ENCODE measurements at places on chromosomes 2 and 18. TPM values are rescaled to one million over a fixed set of nuclear protein-coding genes. Genes with fewer than 3 reads are reported as not detected.

DNA sequence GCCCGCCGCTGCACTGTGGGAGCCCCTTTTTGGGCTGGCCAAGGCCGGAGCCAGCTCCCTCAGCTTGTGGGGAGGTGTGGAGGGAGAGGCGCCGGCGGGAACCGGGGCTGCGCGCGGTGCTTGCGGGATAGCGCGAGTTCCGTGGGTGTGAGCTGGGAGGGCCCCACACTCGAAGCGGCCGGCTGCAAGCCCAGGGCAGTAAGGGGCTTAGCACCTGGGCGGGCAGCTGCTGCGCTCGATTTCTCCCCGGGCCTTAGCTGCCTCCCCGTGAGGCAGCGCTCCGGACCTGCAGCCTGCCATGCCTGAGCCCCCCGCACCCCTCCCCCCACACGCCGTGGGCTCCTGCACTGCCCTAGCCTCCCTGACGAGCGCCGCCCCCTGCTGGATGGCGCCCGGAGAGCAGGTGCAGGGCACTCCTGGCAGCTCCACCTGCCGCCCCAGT is 124.4 kb downstream of the CCDC178 start:
- no peak for DNase-seq
- no peaks in the 10 kb centered on the region for H3K4me1 ChIP-seq
- H3K27me3 ChIP-seq: no peaks in the 10 kb centered on the region
- no peaks in the 10 kb centered on the region for H3K36me3 ChIP-seq
- no peak overlapping the region for H3K27ac ChIP-seq

GRCh38 chr18:489244-490023 is 11.1 kb downstream of the COLEC12 start:
- no peak for DNase-seq
- no peaks in the 10 kb centered on the region for H3K4me1 ChIP-seq
- no peak overlapping the region for H3K4me3 ChIP-seq
- no peak overlapping the region for H3K27ac ChIP-seq
- H3K27me3 ChIP-seq: no peaks in the 10 kb centered on the region

DNA sequence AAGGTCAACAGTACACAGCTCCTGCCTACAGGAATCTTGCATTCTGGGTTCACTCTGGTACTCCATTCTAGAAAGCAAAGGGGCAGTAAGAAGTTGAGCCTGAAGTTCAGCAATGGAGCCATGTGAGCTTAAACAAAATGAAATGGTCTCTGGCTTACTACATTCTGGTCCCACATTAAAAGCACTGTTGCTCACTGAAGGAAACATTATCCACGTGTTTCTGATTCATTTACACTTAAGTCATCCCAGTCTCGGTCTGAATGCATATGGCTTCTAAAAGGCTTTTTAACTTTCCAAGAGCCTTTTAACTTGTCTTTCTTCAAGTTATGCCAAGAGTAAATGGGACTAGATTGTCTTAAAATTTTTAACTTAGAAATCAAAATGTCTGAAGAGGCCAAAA is 177.8 kb downstream of the LNPK start:
- H3K27me3 ChIP-seq: no peaks in the 10 kb centered on the region
- H3K4me1 ChIP-seq: no peaks in the 10 kb centered on the region
- no peak for DNase-seq
- H3K36me3 ChIP-seq: no peaks in the 10 kb centered on the region
- no peak overlapping the region for H3K4me3 ChIP-seq

DNA sequence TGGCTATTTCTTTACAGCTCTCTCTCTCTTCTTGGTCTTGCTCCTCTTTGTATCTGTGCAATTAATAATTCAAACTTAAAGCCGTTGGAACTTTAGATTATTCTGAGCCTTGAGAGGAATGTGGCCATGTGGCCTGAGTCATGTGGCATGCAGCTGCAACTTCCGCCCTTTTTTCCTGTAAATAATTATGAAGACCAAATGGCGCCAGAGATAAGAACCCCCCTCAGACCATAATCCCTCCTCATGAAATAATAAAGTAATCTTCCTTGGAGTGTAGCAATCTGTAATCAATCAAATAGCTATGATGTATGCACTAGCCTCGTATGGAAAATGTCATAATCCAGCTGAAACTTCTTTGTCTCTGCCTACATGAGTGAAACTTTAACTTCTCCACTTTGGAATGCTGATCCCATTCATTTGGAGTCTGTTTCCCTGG is 13.5 kb upstream of the TWSG1 start:
- no peak overlapping the region for H3K4me3 ChIP-seq
- H3K36me3 ChIP-seq: no peaks in the 10 kb centered on the region
- H3K4me1 ChIP-seq: no peaks in the 10 kb centered on the region
- DNase-seq: no peak
- H3K27me3 ChIP-seq: no peaks in the 10 kb centered on the region
- H3K27ac ChIP-seq: no peak overlapping the region

GRCh38 chr2:54475919-54476318 is 19.8 kb downstream of the SPTBN1 start:
- no peaks in the 10 kb centered on the region for H3K36me3 ChIP-seq
- H3K4me3 ChIP-seq: no peak overlapping the region
- no peak overlapping the region for H3K27ac ChIP-seq
- H3K27me3 ChIP-seq: no peaks in the 10 kb centered on the region
- H3K4me1 ChIP-seq: peaks cover 8% of the 10 kb centered on the region
- no peak for DNase-seq

DNA sequence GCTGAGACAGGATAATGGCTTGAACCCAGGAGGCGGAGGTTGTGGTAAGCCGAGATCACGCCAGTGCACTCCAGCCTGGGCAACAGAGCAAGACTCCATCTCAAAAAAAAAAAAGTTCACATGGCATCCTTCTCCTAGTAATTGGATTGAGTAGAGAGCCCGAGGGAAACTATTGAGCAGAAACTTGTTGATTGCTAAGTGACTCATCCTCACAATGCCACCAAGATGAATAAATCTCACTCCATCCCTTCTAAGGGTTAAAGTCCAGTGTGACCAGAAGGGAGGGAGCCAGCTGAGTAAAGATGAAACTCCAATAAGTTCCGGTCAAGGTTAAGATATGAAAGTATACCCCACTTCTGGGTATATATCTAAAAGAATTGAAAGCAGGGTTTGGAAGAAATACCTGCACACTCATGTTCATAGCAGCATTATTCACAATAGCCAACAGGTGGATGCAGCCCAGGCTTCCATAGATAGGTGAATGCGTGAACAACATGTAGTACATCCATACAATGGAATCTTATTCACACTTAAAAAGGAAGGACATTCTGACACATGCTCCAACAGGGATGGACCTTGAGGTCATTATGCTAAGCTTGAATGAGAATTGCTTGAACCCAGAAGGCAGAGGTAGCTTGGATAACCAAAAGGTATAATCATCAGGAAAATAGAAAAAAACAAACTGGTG is 13.0 kb upstream of the FHL2 start:
- no peak overlapping the region for H3K27ac ChIP-seq
- H3K4me1 ChIP-seq: peaks cover 40% of the 10 kb centered on the region
- H3K4me3 ChIP-seq: no peak overlapping the region
- no peaks in the 10 kb centered on the region for H3K27me3 ChIP-seq
- no peak for DNase-seq
- H3K36me3 ChIP-seq: no peaks in the 10 kb centered on the region

DNA sequence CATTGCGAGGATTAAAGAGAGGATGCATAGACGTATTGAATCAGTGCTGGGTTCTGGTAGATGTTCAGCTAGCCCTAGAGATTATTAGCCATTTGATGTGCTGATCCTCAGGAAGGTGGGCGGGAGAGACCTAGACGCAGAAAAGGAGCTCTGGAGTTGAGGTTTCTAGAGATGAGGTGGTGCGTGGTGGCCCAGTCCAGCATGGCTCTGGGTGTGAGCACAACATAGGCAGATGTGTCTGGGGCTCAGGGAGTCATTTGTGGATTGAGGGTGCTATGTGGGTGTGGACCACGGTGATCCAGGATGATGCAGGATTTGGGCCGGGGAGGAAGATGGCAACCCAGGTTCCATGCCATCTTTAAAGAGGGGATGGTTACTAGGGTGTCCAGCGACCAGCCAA is 102.1 kb downstream of the NEDD4L start:
- no peak for DNase-seq
- H3K27ac ChIP-seq: no peak overlapping the region
- no peaks in the 10 kb centered on the region for H3K36me3 ChIP-seq

DNA sequence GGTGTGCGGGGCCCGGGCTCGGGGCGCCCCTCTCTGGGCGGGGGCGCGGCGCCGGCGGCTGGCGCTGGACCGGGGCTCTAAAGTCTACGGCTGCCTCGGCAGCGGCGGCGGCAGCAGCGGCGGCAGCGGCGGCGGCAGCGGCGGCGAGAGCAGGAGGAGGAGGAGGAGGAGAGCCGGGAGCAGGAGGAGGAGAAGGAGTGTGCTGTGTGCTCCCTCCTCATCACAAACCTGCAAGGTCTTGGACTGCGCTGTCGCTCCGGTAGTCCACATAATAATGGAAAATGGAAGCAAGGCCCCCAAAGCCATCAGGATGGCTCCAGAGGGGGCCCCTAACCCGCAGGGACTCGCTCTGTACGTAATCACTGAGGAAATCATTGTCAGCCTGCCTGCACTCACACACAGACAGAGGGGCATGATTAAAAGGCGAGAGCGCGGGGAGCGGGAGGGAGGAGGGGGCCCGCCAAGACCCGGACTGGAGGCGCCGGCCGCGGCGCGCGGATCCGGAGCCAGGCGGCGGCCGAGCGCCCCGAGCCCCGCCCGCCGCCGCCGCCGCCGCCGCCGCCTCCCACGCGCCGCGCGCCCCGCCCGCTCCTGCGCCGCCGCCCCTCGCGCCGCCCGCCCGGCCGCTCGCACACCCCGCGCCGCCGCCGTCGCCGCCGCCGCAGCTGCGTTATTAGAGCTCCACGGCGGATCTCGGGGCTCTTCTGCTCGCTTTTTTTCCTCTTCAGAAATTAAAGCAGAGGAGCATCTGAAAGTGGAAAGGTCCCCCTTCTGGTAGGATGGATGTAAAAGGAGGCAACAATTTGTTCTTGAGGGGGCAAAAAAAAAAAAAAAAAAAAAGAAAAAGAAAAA is at the start of gene ZNF521:
Gene ZNF521 (minus strand): TSS at position 390 of the 852 bp plus-strand sequence. CDS start 1,220 bp downstream, outside the sequence.
- peak; percentile 11 for DNase-seq
- H3K36me3 ChIP-seq: no peaks in the 10 kb centered on the region
- peaks cover 48% of the 10 kb centered on the region for H3K27me3 ChIP-seq
- peak within 1 kb of the TSS; percentile 69 for H3K27ac ChIP-seq
- H3K4me1 ChIP-seq: peaks cover 28% of the 10 kb centered on the region

DNA sequence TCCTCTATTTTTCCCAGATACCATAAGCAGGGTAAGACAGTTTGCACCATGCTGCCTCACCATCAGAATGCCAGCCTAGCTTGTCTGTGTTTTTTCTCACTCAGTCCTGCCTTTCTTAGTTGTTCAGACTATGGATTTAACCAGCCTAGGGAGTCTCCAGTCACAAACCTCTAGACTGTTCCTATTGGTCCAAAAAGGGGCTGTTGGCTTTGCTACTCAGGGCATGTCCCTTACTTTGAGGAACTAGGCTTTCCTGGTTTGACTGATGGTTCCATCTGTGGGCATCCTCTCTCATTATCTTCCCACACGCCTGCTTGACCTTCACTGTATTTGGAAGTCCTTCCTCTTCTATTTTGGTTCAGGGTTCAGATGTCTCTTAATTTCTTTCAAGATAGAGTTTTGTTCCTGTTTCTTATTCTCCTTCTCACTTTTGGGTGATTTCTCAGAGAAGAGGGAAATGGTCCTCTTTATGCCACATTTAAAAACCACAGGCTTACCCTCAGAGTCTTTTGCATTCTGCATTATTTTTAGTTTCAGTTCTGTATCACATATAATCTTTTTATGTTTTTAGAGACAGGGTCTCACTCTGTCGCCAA is 31.3 kb upstream of the TMEM131 start:
- H3K4me3 ChIP-seq: no peak overlapping the region
- no peaks in the 10 kb centered on the region for H3K27me3 ChIP-seq
- H3K36me3 ChIP-seq: no peaks in the 10 kb centered on the region
- no peak overlapping the region for H3K27ac ChIP-seq
- DNase-seq: no peak
- H3K4me1 ChIP-seq: peaks cover 16% of the 10 kb centered on the region

DNA sequence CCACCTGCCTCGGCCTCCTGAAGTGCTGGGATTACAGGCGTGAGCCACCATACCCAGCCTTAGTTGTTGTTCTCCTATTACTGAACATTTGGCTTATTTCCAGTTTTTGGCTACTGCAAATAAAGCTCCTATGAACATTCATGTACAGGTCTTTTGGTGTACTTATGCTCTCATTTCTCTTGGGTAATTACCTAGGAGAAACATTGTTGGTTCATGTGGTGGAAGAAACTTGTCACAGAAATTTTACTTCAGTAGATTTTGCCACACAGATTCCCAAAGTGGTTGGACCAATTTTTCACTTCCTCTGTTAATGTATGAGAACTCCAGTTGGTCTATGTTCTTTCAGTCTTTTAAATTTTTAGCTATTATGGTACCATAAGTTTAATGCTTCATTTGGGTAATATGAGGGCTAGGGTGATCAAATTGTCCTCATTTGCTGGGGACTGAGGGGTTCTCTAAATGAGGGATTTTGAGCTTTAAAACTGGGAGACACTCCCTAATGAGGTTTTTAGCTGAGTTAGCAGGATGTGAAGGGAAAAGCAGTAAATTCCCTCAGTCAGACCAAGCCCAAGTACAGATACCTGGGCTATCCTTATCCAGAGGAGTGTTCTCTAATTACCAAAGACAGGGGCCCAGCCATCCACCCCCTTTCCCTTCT is 33.9 kb downstream of the MTA3 start:
- peaks cover 8% of the 10 kb centered on the region for H3K36me3 ChIP-seq
- no peaks in the 10 kb centered on the region for H3K27me3 ChIP-seq
- H3K4me1 ChIP-seq: no peaks in the 10 kb centered on the region
- DNase-seq: no peak
- H3K4me3 ChIP-seq: no peak overlapping the region

- no peak overlapping the region for H3K4me3 ChIP-seq
- no peaks in the 10 kb centered on the region for H3K4me1 ChIP-seq
- H3K27me3 ChIP-seq: no peaks in the 10 kb centered on the region
- no peak for DNase-seq
- no peaks in the 10 kb centered on the region for H3K36me3 ChIP-seq
- no peak overlapping the region for H3K27ac ChIP-seq
These were observed 7.8 kb downstream of the DOK6 start for GRCh38 chr18:69408522-69408921.

- no peaks in the 10 kb centered on the region for H3K27me3 ChIP-seq
- peaks cover 17% of the 10 kb centered on the region for H3K36me3 ChIP-seq
- no peak overlapping the region for H3K4me3 ChIP-seq
These were observed 1.5 kb upstream of the GPBAR1 start for GRCh38 chr2:218259099-218259961.

The CSRNP3 gene
- 0.70 TPM for total RNA-seq

The HOXD13 gene
- not detected for total RNA-seq

The KLHL41 gene
- total RNA-seq: not detected

The CCL20 gene
- total RNA-seq: 1.9 TPM

The ABCG5 gene
- not detected for total RNA-seq

Measured in esophagus squamous epithelium (tissue), 5 donors.